ENCODE measurements at places on chromosomes 4 and X. TPM values are rescaled to one million over a fixed set of nuclear protein-coding genes. Genes with fewer than 3 reads are reported as not detected.
A peak's percentile ranks its signal among the peaks of the same experiment; 100 is the strongest.

Gene ADH1A
- total RNA-seq, result 661 TPM

Gene IL13RA1
- total RNA-seq, result 87.8 TPM

Gene WDR17
- 0.12 TPM for total RNA-seq

Gene DNAJB14
- 16.6 TPM for total RNA-seq

DNA sequence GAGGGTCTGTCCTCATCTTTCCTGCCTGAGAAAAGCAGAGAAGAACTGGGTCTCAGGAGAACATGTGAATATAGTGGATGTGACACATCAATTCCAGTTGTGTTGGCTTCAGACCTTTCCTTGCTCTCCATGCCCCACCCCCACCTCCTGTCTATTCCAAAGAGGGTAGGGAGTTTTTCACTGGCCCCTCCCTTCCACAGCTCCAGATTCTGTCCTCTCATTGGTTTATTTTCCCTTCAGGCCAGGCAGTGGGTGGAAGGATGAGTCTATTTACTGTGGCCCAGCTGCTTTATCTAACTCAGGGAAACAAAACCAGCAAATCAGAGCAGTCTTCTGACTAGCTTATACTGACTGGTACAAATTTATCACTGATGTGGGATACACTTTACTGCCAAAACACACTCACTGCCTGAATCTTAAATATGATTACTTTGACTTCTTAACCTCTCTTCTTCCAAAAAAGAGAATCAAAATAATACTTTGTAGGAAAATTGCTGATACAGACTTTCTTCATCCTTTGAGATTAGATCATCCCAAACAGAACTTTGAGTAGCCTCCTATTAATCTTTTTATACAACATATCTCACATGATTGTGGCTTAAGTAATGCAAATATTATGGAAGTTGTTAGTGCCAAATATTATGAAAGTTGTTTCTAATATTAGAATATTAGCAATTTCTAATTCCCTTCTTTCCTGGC is 221.2 kb downstream of the MID1 start:
- no peak for DNase-seq

DNA sequence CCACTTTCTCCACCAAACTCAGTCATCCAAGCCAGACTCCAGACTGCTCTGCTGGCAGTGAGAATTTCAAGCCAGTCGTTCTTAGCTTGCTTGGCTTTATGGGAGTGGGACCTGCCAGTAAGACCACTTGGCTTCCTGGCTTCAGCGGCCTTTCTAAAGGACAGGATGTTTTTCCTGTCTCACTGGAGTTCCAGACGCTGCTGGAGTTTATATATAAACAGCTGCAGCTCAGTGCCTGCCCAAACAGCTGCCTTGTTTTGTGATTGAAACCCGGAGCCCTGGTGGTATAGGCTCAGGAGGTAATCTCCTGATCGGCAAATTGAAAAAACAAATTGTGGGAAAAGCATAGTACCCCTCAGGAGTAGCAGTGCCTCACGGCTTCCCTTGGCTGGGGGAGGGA is 1165.8 kb upstream of the ADGRL3 start:
- DNase-seq, result no peak

DNA sequence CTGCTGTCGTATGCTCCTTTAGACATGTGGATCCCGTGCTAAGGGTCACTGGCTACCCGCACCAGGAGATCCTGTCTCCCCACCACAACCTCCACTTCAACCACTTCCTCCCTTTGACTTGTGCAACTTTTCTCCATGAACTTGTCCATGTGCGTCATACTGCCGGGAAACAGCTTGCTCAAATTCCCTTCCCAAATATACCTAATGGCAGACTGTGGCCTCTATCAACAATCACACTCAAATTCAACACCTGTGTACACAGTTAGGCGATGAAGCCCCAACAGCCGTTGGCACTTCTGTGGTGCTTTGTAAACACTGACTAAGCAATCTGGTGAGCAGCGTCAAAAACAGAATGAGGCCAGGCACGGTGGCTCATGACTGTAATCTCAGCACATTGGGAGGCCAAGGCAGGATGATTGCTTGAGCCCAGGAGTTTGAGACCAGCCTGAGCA is 49.5 kb downstream of the CD99L2 start:
- DNase-seq, result peak; percentile 54

DNA sequence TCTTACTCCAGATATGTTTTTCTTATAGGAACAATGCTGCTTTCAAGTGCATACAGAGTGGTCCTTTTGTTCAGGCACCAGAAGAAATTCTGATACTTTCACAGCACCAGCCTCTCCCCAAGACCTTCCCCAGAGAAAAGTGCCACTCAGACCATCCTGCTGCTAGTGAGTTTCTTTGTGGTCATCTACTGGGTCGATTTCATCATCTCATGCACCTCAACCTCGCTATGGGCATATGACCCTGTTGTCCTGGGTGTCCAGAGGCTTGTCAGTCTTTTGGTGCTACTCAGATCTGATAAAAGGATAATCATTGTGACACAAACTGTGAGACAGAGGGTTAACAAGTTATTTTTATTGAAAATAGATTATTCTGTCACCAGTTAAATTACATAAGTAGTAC is 39.5 kb downstream of the WDR13 start:
- no peak for DNase-seq

DNA sequence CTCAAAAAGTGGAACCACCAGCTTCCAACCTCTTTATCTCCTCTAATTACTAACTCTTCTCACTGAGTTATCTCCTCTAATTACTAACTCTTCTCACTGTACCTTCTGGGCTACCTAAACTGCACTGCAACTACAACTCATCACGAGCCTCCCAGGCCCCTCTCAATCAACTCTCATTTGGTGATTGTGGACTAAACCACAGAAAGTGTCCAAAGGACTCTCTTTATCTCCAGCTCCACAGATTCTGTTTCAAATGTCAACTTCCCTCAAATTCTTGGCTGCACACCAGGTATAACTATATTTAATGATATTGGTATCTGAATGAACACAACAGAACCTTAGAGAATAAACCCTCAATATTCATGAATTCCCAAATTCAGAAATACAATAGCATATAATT is 182.9 kb downstream of the MAML3 start:
- no peak for DNase-seq

DNA sequence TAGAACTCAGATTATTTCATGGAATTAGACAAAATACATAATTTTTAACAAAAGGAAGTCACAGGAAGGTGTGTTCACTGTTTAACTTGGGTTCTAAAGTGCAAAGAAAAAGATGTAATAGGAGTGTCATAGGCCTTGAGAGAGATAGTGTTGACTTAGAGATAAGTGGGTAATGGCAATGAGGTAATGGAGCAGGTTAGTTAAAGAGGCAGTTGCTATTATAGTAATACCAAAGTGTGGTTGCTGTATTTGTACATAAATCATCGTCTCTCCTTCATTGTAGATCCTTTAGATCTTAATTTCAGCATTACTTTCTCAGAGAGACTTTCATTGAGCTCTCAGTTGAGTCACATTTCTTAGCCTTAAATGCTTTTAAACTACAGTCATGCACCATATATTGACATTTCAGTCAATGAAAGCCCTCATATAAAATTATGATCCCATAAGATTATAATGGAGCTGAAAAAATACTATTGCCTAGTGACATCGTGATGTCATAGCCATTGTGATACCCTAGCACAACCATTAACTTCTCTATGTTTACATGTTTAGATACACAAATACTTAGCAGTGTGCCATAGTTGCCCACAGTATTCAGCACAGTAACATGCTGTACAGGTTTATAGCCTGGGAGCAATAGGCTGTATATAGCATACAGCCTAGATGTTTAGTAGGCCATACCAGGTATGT is 245.4 kb downstream of the ADGRL3 start:
- no peak for DNase-seq

GRCh38 chr4:71120831-71121524 is 127.5 kb downstream of the DCK start:
- peak; percentile 19 for DNase-seq

DNA sequence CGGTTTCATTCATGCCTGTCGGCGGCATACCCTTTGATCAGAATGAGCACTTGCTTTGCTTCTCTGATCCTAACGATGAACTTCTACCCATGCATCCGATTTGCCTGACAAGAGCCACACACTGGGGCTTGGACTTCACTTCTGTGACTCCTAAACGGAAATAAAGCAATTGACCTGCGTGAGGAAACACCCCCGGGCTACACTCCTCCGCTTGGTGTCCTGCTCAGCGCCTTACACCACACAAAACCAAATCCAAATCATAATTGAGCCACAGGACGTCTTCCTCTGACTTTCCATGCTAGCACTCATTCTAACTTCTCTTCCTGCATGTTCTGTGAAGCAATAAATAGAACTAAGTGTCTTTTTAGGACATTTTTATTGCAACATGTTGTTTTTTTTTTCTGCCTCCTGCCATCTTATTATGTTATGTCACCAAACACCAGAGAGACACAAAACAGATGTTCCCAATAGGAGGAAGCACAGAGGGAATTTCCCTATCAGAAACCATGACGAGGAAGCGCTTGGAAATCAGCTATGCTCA is 110.8 kb upstream of the FAM9B start:
- no peak for DNase-seq

GRCh38 chr4:107468812-107469211 is 251.2 kb downstream of the PAPSS1 start:
- no peak for DNase-seq

GRCh38 chr4:146389561-146389960 is 132.2 kb downstream of the SLC10A7 start:
- DNase-seq, result no peak

DNA sequence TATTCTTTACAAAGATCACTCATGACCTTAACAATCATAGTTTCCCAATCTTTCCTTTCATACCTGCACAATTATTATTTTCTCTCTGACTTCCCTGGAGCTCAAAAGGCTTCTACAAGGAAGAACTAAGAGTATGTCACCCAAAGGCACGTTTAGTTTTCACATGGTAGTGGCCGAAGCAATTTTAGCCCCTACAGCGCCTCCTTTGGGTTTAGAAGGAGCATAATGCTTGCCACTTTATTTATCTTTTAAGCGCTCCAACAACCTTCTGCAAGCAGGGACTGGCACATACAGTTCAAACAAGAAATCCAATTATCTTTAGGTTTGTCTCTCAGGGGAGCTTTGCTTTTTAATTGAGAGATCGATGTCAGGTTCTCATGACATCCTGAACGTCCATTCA is 42.0 kb upstream of the IGSF1 start:
- DNase-seq, result no peak

DNA sequence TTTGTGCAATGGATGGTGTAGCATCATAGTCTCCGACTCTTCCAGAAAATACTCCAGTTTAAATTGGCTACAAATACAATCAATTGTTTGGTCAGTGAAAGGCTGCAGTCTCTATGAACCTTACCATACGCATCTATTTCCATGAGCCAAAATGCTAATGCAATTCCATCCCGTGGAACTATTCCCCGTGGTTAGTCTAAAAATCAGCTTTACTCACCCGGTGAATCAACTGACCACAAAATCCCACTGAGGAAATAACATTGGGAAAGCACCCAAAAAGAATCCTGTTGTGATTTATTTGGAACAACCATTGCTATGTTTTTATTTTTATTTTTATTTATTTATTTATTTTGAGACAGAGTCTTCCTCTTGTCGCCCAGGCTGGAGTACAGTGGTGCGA is 87.1 kb downstream of the DHX15 start:
- no peak for DNase-seq

DNA sequence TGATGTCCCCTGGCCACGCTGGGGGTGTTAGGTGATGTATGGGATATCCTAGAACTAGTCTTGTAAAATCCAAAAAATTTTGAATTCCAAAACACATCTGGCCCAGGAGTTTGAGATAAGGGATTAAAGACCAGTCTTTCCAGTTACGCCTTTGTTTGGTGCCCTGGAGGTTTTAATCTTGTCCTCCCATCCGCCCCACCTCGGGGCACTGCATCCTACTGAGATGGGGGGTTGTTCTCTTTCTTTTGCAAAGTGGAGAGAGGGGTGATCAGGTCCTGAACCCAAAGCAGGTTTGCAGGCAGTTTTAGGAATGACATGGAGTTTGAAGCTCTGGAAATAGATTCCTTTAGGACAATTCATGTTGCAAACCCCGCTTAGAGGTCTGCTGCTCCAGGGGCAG is 1.8 kb downstream of the SUV39H1 start:
- DNase-seq, result no peak

DNA sequence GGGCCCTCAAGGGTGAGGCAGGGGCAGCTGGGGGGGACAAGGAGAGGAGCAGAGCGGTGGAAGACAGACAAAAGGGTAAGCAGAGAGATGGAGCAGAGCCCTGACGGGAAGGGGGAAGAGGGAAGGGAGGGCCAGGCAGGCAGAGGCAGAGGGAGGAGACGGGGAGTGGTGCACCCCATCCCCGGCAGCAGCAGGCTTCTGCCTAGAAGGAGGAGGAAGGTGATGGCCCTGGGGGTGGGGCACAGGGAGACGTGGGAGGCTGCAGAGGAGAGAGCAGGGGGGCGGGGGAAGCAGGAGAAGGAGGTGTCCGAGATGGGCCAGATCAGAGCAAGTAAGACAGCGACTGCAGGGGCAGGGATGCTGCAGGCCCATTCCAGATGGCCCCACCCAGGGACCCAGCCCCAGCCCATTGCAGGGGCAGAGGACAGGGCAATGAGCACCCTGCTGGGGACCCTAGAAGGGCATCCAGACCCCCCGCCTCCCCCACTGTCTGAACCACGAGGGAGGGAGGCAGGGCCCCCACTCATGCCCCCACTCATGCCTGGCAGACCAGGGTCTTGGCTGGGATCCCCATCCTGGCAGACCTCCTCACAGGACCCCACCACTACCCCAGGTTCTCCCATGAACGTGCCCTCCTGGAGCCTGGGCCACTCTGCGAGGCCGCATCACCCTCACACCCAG is 2.7 kb downstream of the L1CAM start:
- DNase-seq, result no peak

DNA sequence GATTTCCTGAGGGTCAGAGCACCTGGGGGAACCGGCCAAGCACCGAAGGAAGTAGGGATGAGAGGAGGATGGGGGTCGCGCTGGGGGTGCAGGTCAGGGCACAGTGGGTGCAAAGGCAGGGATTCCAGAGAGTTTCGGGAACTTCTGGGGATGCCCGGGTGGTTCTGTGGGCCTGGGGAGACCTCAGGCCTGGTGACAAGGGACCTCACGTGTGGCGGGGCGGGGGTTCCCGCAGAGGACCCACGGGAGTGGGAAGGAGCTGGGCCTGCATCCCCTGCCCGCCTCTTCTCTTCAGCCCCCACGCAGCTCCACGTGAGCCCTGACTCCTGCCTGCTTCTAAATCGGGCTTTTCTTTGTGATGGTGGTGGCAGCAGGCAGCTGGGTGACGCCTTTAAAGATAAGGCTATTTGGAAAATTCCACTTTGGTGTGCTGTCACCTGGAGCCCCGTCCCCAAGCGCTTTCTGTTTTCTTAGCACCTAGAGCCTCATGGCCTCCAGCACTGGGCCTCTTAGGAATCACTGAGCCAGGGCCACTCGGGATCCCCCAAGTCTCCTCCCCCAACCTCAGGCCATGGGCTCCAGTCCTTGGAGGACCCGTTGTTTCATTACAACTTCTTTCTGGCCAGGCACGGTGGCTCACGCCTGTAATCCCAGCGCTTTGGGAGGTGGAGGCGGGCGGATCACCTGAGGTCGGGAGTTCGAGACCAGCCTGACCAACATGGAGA is 7.1 kb upstream of the TBC1D14 start:
- DNase-seq, result no peak

GRCh38 chr4:38837334-38837733 is 19.3 kb downstream of the TLR6 start:
- no peak for DNase-seq
